Sciatic nerve (tissue), 2 donors: ENCODE measurements at places on chromosomes 1 and 21. TPM values are rescaled to one million over a fixed set of nuclear protein-coding genes. Genes with fewer than 3 reads are reported as not detected.

Gene LMX1A
- total RNA-seq = 0.22 TPM

Gene DDR2
- 132 TPM for total RNA-seq

Gene SPATA45
- total RNA-seq = 0.80 TPM

Gene NID1
- 87.6 TPM for total RNA-seq

DNA sequence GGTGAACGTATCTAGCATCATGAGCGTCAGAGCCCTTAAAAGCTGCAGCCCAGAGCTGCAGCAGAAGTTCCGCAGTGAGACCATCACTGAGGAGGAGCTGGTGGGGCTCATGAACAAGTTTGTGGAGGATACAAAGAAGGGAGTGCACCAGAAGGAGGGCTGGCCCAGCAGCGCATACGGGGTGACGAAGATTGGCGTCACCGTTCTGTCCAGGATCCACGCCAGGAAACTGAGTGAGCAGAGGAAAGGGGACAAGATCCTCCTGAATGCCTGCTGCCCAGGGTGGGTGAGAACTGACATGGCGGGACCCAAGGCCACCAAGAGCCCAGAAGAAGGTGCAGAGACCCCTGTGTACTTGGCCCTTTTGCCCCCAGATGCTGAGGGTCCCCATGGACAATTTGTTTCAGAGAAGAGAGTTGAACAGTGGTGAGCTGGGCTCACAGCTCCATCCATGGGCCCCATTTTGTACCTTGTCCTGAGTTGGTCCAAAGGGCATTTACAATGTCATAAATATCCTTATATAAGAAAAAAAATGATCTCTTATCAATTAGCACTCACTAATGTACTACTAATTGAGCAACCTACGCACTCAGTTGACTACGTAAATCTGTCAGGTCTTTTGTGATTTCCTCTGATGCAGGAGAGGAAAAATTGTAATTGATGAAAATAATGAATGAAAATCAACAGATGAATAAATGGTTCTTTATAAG, 2.8 kb downstream of the CBR1 start:
- no peak for DNase-seq

GRCh38 chr1:150212070-150212469, 23.8 kb downstream of the ANP32E start:
- DNase-seq = no peak

DNA sequence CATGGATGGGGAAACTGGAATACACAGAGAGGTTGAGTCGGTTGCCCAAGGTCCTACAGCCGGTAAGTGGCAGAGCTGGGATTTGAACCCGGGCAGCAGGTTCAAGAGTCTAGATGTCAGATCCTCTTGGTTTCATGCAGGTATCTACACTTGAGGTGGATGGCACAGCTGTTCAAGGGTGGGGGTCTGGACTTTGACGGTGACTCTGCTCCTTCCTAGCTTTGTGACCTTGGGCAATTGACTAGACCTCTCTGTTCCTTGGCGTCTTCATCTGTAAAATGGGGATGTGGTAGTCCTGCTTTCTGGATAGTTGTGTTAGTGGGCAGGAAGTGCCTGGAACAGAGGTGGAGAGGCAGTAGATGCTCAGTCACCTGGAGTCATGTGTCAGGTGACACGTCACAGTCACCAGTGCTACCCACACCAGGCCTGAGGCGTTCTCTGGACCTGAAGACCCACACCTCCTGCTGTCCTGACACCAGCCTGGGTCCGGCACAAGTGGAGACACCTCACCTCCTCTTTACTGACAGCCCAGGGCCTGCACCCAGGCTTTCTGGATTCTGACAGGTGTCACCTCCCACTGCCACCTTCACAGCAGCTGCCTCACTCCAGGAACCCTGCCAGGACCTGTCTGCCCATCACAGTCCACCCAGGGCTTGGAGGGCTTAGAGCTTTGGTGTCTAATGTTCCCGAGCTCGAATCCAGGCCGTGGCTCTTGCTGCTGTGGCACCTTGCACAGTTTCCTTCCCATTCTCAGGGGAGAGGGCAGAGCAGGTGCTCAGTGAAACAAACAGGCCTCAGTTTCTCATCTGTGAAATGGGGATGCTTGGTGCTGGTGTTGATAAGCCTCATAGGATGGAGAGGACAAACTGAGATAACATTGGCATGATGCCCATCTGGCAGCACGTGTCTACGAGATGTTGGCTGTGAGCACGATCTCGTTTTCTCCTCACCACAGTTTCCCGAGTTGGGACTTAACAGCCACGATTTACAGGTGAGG, 83.2 kb upstream of the RUNX3 start:
- no peak for DNase-seq

GRCh38 chr1:69528376-69528775, 39.3 kb upstream of the LRRC7 start:
- DNase-seq = no peak

DNA sequence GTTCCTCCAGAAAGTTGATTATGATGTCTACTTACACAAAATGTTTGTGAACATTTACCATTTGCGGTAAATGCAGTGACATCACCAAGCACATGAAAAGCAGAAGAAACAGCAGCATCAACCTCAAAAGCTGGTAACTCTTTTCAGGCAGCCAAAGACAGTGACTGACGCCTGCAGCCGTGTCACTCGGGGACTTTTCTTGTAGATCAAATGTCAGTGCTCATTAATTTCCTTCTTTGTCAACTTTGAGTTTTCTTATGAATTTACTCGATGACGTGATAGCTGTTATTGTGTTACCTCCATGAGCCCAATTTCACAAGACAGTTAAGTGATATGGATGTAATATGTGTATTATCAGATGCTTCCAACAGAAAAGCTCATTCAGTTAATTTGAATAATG, 92.5 kb downstream of the RIPK4 start:
- DNase-seq = no peak

- peak; percentile 59 for DNase-seq
Measured at GRCh38 chr1:41360074-41360785, 1.0 kb upstream of the FOXO6 start.

DNA sequence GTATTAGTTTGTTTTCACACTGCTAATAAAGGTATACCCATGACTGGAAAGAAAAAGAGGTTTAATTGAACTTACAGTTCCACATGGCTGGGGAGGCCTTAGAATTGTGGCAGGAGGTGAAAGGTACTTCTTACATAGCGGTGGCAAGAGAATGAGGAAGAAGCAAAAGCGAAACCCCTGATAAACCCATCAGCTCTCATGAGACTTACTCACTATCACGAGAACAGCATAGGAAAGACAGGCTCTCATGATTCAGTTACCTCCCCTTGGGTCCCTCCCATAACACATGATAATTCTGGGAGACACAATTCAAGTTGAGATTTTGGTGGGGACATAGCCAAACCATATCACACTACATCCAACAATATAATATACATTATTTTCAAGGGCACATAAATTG, 145.7 kb upstream of the BARHL2 start:
- no peak for DNase-seq

DNA sequence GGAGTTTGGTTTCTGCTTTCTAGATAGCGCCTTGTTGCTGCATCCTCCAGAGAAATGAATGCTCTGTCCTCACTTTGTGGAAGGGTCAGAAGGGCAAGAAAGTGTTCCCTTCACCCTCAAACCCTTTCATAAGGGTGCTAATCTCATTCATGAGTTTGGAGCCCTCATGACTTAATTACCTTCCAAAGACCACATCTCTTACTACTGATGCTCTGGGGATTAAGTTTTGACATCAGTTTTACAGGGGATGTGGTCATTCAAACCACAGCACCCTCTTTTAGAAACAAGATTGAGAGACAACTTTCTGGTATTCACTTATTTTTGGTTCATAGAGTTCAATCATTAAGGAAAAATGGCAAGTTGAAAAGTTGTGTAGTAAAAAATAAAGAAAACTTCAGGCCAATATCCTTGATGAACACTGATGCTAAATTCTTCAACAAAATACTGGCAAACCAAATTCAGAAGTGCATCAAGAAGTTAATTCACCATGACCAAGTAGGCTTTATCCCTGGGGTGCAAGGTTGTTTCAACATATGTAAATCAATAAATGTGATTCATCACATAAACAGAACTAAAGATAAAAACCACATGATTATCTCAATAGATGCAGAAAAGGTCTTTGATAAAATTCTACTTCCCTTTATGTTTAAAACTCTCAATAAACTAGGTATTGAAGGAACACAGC, 442.1 kb downstream of the PTBP2 start:
- DNase-seq = no peak

DNA sequence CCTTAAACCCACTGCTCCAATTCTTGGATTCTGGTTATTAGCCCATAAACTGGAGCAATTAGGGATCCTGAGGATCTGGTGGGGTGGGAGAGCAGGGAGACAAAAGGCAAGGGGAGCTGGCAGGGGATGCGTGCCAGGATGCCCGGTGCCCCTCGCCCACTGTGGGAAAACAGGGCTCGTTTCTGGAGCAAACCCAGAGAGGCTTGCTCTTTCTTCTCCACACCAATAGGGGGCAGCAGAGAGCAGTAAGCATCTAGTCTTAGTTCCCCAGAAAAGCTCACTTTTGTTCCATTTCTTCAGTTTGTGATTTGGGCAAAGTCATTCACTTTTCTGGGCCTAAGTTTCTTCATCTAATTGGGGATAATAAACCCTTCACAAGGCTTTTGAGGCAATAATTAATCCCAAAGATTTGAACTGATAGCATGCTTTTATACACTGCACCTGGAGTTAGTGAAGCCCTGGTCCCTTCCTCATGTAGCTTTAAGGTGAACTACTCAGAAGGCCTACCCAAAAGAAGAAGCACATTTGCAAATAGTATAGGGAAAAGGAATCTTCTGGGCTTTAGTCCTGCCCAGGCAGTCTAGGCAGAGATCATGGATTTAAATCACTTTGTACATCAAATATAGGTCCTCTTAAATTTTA, 160.6 kb upstream of the USP24 start:
- no peak for DNase-seq

DNA sequence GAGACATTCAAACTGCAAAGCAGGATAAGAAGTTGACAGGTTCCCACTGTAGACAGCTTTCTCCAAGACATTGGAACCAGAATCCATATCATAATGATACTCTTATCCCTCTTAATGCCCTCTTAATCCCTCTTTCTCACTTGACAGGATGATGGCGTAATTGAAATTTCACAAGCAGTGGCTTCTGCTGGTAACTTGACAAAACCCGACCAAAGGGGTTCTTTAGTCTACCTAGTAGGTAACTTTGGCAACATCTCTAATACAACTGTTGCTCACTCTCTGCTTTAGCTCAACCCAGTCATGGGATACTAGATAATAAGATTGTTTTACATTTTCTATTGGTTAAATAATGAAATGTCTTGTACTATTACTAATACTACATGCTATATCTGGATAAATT, 34.7 kb downstream of the S100A10 start:
- DNase-seq = no peak

DNA sequence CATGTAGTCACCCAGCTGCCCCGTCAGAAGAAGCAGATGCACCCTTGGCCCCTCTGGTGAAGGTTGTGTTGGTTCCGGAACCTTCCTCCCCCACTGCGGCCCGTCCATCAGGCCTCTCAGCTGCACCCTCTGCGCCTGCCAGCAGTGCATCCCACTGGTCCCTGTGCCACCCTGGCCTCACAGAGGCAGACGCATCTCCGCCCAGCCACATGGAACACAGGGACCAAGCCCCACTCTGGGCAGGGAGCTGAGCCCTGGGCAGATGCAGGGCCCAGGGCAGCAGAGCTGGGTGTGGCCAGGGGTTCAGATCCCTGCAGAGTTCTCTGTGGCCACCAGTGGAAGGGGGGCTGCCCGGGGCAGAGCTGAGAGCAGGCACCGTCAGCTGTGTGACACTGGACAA, 50.6 kb downstream of the SLC19A1 start:
- DNase-seq = no peak

GRCh38 chr1:156994277-156994676, 51.3 kb downstream of the ARHGEF11 start:
- no peak for DNase-seq

DNA sequence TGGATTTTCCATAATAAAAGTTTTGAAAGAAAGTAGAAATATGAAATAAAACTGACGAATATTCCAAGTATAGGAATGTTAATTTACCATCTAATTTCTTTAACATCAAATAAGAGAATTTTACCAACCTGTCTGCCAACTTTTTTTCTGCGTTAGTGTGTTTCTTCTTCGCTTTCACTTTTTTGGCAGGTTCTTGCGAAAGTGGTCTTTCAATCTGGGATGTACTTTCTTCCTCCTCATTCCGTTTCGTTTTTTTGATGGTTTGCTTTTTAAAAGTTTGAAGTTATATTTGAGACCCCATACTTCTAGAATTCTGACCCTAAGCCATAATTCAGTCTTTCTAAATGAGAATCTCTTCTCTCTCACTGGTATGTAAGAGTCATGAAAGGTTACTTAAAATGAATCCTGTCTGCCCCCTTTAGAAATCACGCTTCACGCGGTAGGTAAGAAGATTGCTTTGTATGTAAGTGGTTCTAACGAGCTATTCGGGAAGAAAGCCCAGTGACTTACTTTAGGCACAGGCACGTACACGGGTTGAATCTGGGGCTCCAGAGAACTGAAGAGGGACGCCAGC, 580 bp downstream of the RBM34 start:
- no peak for DNase-seq

GRCh38 chr1:41805771-41806471, 112.8 kb downstream of the HIVEP3 start:
- no peak for DNase-seq

GRCh38 chr1:32151319-32151787, 28.1 kb upstream of the TXLNA start:
- DNase-seq = no peak

GRCh38 chr1:11761988-11762406, at the start of gene C1orf167:
TSS of gene C1orf167 (plus strand) at chr1:11762193. CDS start at chr1:11764401, 2,208 bp downstream.
- no peak for DNase-seq

DNA sequence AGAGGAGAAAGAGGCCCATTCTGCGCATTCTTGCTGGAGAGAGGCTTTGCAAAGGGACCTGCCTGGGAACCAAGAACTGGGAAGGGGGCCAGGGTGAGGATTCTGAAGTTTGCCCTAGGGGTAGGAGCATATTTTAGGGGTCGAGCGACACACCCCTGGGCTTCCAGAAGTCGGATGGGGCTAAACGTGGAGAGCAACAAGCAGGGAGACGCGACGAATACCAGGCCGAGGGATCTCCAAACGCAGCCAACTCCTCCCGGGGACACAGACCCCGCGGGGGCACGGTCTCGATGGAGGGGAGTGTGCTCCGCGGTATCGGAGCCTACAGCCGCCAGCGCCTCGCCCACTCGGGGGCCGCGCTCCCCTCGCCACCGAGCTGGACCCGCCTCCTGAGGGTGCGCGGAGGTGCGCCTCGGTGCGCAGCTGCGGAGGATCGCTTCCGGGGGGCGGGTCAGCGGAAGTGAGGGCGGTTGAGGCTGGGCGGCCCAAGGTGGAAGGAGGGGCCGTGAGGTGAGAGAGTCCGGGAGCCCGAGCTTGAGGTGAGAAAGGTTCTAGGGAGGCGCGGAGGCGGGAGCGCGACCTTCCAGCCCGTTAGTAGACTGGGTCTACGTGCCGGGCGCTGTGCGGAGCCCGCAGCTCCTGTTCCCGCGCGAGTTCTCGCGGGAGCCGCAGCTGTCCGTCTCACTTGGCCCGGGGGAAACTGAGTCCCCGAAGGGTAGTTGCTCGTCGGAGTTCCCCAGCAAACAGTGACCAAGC, at the start of gene MTFR1L:
MTFR1L (plus strand) TSS at position 464 of the 756 bp plus-strand sequence. CDS start 3,151 bp downstream, outside the sequence.
- peak; percentile 94 for DNase-seq
